Activated CD4-positive, alpha-beta memory T cell treated with anti-CD3 and anti-CD28 coated beads, Interleukin-2, amount 10 ng/mL, durations not matched to agents 7 days and 5 days (primary cell): ENCODE measurements at places on chromosomes 16 and 17. TPM values are rescaled to one million over a fixed set of nuclear protein-coding genes. Genes with fewer than 3 reads are reported as not detected.

DNA sequence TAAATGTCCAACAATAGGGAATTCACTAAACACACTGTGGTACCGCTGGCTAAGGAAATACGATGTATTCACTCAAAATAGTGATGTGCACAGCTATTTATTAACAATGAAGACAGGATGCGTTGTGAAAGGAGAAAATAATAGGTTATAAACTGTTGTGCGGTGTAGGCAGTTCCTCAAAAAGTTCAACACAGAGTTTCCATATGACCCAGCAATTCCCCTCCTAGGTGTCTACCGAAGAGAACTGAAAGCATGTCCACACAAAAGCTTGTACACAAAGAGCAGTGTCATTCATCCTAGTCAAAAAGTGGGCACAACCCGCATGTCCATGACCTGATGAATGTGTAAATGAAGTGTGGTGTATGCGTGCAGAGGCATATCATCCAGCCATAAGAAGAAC is 1.2 kb upstream of the CES1 start:
- no peak for DNase-seq
- H3K27ac ChIP-seq = no peak overlapping the region
- no peaks in the 10 kb centered on the region for H3K4me1 ChIP-seq
- H3K27me3 ChIP-seq = peaks cover 2% of the 10 kb centered on the region

Gene CD68
- 36.0 TPM for total RNA-seq

Gene HOXB7
- 1.7 TPM for total RNA-seq

GRCh38 chr17:80942423-80943345 is 49.0 kb upstream of the CHMP6 start:
- H3K27ac ChIP-seq = no peak overlapping the region
- peaks cover 33% of the 10 kb centered on the region for H3K4me1 ChIP-seq
- DNase-seq = no peak
- peaks cover 67% of the 10 kb centered on the region for H3K36me3 ChIP-seq
- H3K27me3 ChIP-seq = no peaks in the 10 kb centered on the region

- no peak for DNase-seq
- peaks cover 42% of the 10 kb centered on the region for H3K4me1 ChIP-seq
- no peak overlapping the region for H3K27ac ChIP-seq
- H3K27me3 ChIP-seq = no peaks in the 10 kb centered on the region
Measured at GRCh38 chr16:88763502-88764053, 21.4 kb downstream of the PIEZO1 start.

DNA sequence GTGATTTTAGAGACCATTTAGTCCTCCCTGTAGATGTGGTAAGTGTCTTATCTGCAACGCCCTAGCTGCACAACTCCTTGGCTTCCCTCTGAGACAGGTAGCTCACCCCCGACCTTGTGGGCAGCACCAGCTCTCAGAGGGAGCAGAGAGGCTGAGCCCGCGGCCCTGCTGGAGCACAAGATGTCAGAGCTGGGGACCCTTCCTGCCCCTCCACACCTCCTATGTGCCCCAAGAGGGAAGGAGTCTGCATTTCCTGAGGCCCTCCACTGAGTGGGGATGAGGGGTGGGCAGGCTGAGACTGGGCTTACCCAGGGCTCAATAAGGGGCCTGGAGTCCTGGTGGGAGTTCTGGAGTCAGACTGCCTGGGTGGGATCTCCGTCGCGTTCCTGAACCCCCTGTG is 12.2 kb upstream of the ADGRG1 start:
- no peak overlapping the region for H3K4me3 ChIP-seq
- H3K4me1 ChIP-seq = peaks cover 27% of the 10 kb centered on the region
- peaks cover 3% of the 10 kb centered on the region for H3K27me3 ChIP-seq
- H3K27ac ChIP-seq = no peak overlapping the region

GRCh38 chr17:5234645-5235576 is at the start of gene SCIMP:
Gene SCIMP, minus strand, starts transcription at chr17:5234860. Its CDS starts 105 bp downstream, at chr17:5234755.
- no peak within 1 kb of the TSS for H3K4me3 ChIP-seq
- peaks cover 10% of the 10 kb centered on the region for H3K4me1 ChIP-seq
- H3K27ac ChIP-seq = no peak within 1 kb of the TSS
- DNase-seq = no peak
- no peaks in the 10 kb centered on the region for H3K27me3 ChIP-seq
- H3K36me3 ChIP-seq = no peaks in the 10 kb centered on the region

DNA sequence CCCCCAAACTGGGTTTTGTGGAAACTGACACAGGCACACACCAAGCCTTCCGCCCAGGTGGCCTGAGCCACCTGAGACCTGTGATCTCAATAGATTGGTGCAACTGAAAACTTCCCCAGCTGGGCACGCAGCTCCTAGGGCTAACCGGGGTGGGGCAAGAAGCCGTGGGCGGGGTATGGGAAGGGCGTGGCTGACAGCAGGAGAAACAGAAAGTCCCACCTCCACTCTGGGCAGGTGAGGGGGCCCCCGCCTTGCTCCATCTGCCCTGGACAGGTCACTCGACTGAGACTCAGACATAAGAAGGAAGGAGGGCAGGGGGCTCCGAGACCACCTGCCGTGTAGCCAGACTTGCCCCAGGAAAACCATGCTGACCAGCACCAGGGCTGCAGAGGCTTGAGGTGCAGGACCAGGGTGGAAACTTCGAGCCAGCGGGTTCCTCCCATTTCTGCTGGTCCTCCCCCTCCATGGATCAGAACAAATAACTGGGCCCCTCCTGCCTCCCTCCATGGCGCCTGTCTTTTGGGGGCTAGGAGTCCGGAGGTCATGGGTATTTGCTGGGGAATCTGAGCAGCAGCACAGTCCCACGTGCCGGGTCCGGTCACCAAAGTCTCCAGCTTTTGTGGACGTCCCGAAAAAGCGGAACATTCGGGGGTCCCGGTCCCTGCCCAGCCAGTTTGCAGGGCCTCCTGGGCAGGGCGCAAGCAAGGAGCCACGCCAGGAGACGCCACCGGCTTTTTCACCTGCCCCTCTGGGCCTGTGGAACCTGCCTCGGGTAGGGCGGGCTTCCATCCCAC is 1.3 kb downstream of the TIMP2 start:
- H3K4me3 ChIP-seq = peak overlapping the region; percentile 56
- no peaks in the 10 kb centered on the region for H3K36me3 ChIP-seq
- DNase-seq = peak; percentile 69
- peaks cover 33% of the 10 kb centered on the region for H3K27me3 ChIP-seq

Gene JPH3
- not detected for total RNA-seq

Gene MILR1
- total RNA-seq = 0.35 TPM

Gene CFAP97D1
- total RNA-seq = not detected

Gene C17orf58
- 12.4 TPM for total RNA-seq

DNA sequence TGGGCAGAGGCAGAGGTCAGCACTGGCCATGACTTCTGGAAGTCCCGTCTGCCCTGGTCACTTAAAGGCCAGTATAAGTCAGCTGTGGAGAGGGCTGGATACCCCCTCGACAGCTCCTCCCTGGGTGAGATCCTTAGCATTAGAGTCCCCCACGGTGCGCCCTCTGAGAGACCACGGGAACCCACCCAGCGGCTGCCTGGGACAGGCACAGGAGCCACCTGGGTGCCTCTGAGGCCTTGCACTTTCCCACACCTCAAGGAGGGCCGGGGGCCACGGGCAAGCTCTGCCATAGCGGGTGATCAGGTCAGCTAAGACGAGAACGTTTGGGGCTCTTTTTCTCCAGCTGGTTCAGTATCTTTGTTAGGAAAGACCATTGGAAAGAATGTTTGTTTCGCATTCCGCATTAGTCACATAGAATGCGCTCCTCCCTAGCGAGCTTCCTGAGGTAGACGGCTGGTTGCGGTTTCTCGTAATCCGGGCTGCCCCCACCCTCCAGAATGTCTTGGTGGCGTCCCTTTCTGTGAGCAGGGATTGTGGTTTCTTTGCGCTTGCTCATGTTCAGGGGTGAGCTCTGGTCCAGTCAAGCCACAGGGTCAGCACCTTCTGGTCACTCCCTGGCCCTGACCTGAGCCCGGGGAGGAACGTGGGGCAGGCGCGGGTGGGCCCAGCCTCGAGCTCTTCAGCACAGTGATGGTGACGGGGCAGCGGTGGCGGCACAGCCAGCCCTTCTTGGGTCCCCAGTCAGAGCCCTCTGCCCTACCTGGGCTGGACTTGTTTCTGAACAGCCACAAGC is 25.2 kb downstream of the NME3 start:
- no peak for DNase-seq
- H3K4me1 ChIP-seq = no peaks in the 10 kb centered on the region
- H3K27ac ChIP-seq = no peak overlapping the region
- H3K27me3 ChIP-seq = no peaks in the 10 kb centered on the region
- H3K36me3 ChIP-seq = peaks cover 7% of the 10 kb centered on the region

Gene KRTAP2-2
- total RNA-seq = not detected

- H3K4me1 ChIP-seq = no peaks in the 10 kb centered on the region
- no peak overlapping the region for H3K4me3 ChIP-seq
- no peaks in the 10 kb centered on the region for H3K27me3 ChIP-seq
- no peaks in the 10 kb centered on the region for H3K36me3 ChIP-seq
- no peak overlapping the region for H3K27ac ChIP-seq
- no peak for DNase-seq
Measured at GRCh38 chr17:15019158-15019557, 246.0 kb downstream of the PMP22 start.

Gene CCDC200
- total RNA-seq = not detected

GRCh38 chr16:83599789-83600462 is 207.9 kb upstream of the HSBP1 start:
- no peaks in the 10 kb centered on the region for H3K27me3 ChIP-seq
- H3K4me3 ChIP-seq = no peak overlapping the region
- no peak for DNase-seq
- H3K27ac ChIP-seq = no peak overlapping the region
- no peaks in the 10 kb centered on the region for H3K36me3 ChIP-seq
- no peaks in the 10 kb centered on the region for H3K4me1 ChIP-seq

GRCh38 chr16:12217341-12217740 is 240.8 kb downstream of the SNX29 start:
- no peaks in the 10 kb centered on the region for H3K27me3 ChIP-seq
- no peaks in the 10 kb centered on the region for H3K36me3 ChIP-seq
- no peaks in the 10 kb centered on the region for H3K4me1 ChIP-seq
- H3K27ac ChIP-seq = no peak overlapping the region
- H3K4me3 ChIP-seq = no peak overlapping the region

GRCh38 chr16:56610609-56611111 is 2.3 kb downstream of the MT2A start:
- peak overlapping the region; percentile 24 for H3K27ac ChIP-seq
- peaks cover 58% of the 10 kb centered on the region for H3K4me1 ChIP-seq
- DNase-seq = no peak
- H3K4me3 ChIP-seq = peak overlapping the region; percentile 12

DNA sequence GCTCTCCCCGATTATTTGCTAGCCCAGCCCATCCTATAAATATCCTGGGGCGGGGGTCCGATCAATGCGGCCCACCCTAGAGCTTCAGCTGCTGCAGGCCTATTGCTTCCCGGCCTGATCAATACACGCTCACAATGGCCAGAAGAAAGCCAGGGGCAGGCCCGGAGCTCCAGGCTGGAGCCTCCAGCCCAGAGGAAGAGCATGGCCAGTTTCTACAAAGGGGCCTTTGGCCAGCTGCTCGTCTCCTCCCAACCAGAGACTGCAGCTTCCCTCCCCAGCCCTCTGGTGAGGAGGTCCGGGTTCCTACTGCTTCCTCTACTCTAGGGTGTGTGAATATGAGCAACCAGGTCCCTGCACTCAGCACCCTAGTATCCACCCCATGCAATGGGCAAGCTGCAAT is 36.7 kb downstream of the SALL1 start:
- H3K27me3 ChIP-seq = peaks cover 34% of the 10 kb centered on the region
- no peaks in the 10 kb centered on the region for H3K4me1 ChIP-seq
- DNase-seq = no peak
- H3K36me3 ChIP-seq = no peaks in the 10 kb centered on the region
- H3K4me3 ChIP-seq = no peak overlapping the region
- no peak overlapping the region for H3K27ac ChIP-seq

Gene TAOK2
- total RNA-seq = 44.2 TPM

GRCh38 chr16:10577305-10578202 is 2.8 kb downstream of the EMP2 start:
- no peak for DNase-seq
- no peak overlapping the region for H3K27ac ChIP-seq
- H3K4me3 ChIP-seq = no peak overlapping the region

Gene PLLP
- total RNA-seq = not detected

GRCh38 chr16:50037662-50038220 is 12.7 kb downstream of the CNEP1R1 start:
- H3K27me3 ChIP-seq = peaks cover 3% of the 10 kb centered on the region
- no peak overlapping the region for H3K27ac ChIP-seq
- DNase-seq = no peak
- H3K4me1 ChIP-seq = peaks cover 13% of the 10 kb centered on the region
- peaks cover 25% of the 10 kb centered on the region for H3K36me3 ChIP-seq

- H3K36me3 ChIP-seq = peaks cover 4% of the 10 kb centered on the region
- no peak for DNase-seq
- H3K4me3 ChIP-seq = peak overlapping the region; percentile 56
- peaks cover 32% of the 10 kb centered on the region for H3K27me3 ChIP-seq
Measured at GRCh38 chr16:89257281-89257731, 39.8 kb downstream of the ZNF778 start.

Gene HEATR9
- 3.1 TPM for total RNA-seq

GRCh38 chr17:34067011-34067410 is 188.1 kb upstream of the CCL2 start:
- H3K4me3 ChIP-seq = no peak overlapping the region
- DNase-seq = no peak
- H3K27ac ChIP-seq = no peak overlapping the region
- H3K27me3 ChIP-seq = peaks cover 4% of the 10 kb centered on the region
